Lung (tissue), 17 donors: ENCODE measurements at places on chromosomes 6 and 20.

GRCh38 chr6:14787677-14788076, 458.2 kb upstream of the JARID2 start:
- DNase-seq, result no peak

GRCh38 chr6:168524571-168525001, 83.6 kb downstream of the SMOC2 start:
- no peak for DNase-seq

DNA sequence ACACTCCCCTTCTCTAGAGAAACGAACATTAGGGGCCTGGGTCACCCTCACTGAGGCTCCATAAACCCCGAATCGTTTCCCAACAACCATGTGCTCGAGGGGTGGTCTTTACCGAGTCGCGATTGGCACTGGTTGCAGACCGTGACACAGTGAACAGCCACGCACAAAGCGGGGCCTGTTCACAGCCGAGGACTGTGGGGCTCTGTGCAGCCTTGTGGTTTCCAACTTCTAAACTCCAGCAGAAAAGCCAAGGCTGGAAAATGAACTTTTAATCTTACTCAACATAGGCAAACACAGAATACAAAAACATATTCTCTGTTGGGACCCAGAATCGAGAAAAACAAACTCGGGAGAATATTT, 19.0 kb downstream of the RRBP1 start:
- no peak for DNase-seq

- no peak for DNase-seq
These were observed 86.5 kb downstream of the BANF2 start for GRCh38 chr20:17786221-17786718.

GRCh38 chr6:11556309-11556708, 18.8 kb downstream of the TMEM170B start:
- no peak for DNase-seq

DNA sequence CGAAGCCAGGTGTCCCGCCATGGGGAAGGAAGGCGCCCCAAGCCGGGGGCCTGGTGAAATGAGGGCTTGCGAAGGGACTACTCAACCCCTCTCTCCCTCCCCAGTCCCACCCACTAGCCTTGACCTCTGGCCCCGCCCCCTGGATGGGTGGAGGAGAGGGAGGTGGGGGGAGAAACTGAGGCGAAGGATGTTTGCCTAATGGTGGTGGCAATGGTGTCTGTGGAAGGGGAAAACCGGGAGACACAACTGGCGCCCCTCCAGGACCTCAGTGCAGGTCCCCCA, at the start of gene POU5F1:
TSS of gene POU5F1 (minus strand) at position 83 of the 282 bp plus-strand sequence. CDS start at position 21, 62 bp downstream.
- DNase-seq, result no peak

- no peak for DNase-seq
These were observed 29.3 kb downstream of the RALGAPB start for GRCh38 chr20:38501858-38502436.

GRCh38 chr6:167933847-167934246, 63.6 kb upstream of the KIF25 start:
- no peak for DNase-seq

DNA sequence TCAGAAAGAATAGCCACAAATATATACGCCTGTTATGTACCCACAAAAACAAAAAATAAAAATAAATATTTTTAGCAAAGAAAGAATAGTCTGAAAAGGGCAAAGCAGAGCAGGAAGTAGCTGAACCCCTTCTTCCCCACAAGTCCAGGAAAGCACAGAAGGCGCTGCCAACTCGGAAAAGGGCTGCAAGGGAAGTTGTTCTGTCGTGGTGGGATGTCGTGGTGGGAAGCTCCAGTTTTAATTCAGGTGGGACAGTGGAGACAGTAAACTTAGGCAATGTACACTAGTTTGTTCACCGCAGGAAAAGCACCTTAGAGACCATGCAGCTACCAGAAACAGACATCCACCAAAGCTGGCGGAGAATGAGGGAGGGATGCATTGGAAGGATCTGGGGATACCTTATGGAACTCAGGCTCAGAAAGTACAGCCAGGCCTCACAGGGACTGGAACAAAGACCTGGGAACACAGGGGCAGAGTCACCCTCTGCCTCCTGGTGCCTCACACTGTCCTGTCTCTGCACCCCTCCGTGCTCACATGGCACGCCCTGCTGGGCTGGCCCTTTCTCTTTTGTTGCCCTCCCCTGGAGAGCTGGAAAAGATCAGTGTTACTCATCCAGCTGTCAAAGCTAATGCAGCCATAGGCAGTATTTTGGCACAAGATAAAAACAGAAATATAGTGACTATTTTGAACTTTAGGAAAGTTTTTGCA, 3.3 kb upstream of the APMAP start:
- no peak for DNase-seq

DNA sequence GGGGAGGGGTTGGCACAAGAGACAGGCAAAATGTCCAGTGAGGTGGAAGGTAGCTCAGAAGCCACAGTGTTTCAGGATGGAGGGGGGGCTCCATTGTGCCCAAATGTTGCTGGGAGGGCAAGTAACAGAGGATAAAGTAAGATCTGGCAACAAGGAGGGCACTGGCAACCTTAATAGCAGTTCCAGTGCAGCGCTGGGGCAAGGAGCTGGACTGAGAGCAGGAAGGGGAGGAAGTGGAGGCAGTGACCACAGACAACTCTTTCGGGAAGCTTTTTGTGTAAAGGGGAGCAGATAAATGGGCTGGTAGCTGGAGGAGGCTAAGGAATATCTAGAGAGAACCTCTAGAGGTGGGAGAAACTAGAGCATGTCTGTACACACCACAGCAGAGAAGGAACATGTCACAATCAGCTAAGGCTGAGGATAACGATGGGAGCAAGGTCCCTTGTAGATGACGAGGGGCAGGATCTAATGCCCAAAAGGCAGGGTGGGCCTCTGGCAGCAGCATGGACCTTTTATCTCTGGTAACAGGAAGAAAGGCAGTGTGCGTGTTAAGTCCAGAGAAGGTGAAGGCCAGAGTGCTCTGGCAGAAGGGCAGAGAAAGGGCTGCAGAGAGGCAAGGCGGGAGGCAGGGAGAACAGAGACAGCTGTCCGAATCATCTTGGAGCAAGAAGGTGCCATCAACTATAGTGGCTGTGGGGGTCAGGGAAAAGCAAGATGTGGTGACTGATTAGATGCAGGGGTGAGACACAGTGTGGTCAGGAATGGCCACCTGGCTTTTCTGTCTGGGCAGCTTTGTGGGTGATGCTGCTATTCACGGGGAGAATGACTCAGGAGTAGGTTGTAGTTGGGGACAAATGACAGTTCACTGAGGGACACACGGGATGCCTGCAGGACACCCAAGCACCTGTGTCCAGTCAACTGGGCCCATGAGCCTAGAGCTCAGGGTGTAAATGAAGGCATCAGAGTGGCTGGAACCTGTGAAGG, 17.4 kb downstream of the TMEM242 start:
- no peak for DNase-seq

DNA sequence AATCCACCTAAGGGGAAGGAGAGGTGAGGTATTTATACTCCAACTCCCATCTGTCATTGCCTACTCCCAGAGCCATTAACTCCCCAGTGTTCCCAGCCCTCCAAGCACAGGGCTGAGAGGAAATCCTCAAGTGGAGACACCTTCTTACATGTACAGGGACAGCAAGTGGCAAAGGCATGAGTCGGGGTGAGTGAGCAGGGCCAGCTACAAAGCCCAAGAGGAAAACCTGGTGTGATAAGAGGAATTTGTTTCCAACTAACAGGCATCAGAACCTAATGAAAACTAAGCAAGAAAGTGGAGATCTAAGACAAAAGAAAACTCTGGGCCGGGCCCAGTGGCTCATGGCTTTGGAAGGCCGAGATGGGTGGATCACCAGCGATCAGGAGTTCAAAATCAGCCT, 70.0 kb upstream of the SRSF6 start:
- no peak for DNase-seq

GRCh38 chr6:27679964-27680694, 207.2 kb upstream of the ZNF184 start:
- DNase-seq, result peak; percentile 18

GRCh38 chr20:19508449-19508848, 249.6 kb upstream of the RIN2 start:
- no peak for DNase-seq

DNA sequence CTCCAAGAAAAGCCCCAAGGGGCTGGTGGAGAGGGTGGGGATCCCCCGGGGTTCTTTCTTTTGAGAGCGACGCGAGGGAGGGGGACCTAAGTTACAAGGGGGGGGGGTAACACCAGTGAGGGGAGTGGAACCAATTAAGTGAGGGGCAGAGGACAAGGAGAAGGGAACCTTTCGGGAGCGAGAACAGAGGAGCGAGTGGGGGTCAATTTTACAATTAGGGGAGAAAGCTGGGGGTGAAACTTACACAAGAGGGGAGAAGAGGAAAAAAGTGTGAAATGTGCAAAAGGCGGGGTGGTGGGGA, 548 bp downstream of the SALL4 start:
- DNase-seq, result peak; percentile 31

DNA sequence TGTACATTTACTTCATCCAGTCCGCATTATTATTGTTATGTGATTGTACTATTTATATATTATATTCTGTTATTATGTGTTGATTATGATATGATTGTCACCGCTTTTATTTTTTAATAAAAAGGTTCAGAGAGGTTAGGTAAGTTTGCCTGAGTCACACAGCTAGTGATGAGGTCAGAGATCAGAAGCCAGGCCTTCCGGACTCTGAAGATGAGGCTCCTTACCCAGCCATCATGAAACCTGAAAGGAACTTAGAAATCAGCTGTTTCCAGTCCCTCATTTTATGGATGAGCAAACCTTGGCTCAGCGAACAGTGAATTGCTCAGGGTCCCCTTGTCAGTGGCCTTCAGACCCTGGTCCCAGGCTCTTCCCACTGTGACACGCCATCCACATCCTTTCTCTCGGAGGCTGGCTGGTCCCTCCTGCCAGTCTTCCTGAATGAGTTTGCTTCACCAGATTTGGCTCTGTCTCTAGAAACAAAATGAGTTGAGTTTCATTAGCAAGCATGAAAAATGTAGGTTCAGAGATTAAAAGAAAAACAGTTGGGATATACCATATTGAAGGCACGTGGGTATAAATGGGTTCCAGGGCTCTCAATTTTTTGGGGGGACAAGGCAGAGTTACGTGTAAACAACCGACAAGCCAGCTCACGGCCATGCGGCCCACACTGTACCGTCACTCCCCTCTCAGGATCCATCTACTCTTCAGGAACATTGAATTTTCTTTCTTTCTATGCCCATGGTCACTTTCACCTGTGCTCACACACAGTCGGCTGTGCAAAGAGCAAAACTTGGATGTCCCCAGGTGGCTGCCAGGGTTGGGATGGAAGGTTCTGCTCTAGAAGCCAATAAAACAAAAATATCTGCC, 132.9 kb downstream of the ZDHHC14 start:
- no peak for DNase-seq

DNA sequence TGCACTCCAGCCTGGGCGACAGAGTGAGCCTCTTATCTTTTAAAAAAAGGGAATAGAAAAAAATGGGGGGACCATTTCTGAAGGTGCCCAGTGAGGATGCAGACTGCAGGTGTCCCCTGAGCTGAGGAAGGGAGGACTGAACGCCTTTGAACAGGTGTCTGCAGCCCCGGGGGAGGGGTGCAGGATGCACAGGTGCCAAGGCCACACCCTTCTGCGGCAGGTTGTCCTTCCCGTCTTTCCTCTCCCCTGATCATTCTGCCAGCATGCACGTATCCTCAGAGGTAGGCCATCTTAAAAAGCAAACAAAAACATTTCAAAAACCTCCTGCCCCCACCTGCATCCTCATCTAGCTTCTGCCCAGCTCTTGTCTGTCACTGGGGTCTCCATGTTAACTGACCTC, 101.3 kb downstream of the MTHFD1L start:
- DNase-seq, result no peak

DNA sequence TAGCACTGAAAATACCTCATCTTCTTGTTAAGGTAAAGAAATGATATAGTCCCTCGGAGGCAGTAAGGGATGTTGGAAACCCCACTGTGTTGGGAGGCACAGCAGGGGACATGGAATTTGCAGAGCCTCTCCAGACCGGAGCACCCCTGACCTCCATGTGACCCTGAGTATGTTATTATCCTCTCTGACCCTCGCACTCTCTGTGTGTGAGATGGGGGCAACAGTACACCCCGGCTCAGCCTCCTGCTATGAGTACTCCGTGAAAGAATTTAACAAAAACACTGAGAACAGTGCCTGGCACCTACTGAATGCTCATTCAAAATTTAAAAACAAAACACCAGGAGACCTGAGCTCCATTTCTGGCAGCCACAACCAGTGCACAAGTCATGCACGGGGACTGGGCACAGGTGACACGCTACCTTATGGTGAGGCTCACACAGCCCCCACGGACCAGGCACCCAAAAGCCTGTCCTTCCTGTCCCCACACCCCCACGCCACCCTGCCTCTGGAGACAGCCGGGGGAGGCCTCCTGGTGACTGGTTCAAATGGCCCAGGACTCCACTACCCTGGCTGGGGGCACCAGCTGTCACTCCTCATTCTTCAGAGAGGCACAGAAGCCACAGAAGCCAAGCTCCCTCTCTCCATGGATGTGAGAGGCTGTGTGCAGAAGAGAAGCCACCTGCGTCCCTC, 6.1 kb downstream of the NINL start:
- no peak for DNase-seq

- DNase-seq, result no peak
These were observed 101.5 kb upstream of the TENT5A start for GRCh38 chr6:81853975-81854374.

GRCh38 chr6:146337376-146337775, 206.3 kb upstream of the RAB32 start:
- peak; percentile 44 for DNase-seq

GRCh38 chr6:21157186-21157929, 436.2 kb upstream of the SOX4 start:
- no peak for DNase-seq

- no peak for DNase-seq
These were observed 23.5 kb downstream of the CEP250 start for GRCh38 chr20:35478804-35479472.

DNA sequence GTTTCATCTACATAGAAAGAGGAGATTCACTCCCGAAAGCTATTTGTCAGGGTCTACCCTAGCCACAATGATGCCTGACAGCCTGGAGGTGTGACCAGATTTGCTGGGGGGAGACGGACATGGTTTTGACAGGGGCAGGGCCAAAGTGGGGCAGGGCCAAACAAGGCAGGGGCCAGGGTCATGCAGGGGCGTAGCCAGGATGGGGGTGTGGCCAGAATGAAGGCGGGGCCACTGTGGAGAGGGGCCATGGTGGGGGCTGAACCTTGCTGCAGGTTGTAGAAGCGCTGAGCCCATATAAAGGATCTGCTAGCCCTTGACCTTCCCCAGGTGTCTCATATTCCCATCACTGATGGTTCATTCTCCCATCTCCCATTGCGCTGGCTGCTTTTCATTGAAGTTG, 184.1 kb upstream of the SULF2 start:
- no peak for DNase-seq

DNA sequence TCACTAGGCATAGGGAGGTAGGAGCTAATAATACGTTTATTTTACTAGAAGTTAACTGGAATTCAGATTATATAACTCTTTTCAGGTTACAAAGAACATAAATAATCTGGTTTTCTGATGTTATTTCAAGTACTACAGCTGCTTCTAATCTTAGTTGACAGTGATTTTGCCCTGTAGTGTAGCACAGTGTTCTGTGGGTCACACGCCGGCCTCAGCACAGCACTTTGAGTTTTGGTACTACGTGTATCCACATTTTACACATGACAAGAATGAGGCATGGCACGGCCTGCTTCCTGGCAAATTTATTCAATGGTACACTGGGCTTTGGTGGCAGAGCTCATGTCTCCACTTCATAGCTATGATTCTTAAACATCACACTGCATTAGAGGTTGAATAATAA, 1.1 kb downstream of the HFE start:
- no peak for DNase-seq

- DNase-seq, result peak; percentile 63
These were observed 400.3 kb downstream of the TFAP2A start for GRCh38 chr6:10014557-10014956.
